Activated T-cell treated with anti-CD3 and anti-CD28 coated beads, Interleukin-2, amount 50 U/mL, for 72 hours (primary cell): ENCODE measurements at places on chromosomes 11 and 22.

- peak; percentile 48 for DNase-seq
Observed at GRCh38 chr11:134024420-134025081, 44.3 kb upstream of the JAM3 start.

DNA sequence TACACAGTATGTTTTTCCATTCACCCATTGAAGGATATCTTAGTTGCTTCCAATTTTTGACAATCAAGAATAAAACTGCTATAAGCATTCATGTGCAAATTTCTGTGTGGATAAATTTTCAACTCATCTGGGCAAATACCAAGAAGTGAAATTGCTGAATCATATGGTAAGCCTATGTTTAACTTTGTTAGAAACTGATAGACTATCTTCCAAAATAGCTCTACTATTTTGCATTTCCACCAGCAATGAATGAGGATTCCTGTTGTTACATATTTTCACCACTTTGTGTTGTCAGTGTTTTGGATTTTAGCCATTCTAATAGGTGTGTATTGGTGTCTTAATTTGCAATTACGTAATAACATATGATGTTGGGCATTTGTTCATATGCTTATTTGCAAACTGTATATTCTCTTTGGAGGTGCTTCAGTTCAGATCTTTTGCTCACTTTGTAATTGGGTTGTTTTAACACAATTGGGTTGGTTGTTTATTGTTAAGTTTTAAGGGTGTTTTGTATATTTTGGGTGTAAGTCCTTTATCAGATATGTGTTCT is 49.2 kb upstream of the FAM181B start:
- no peak for DNase-seq

- peak; percentile 73 for DNase-seq
Observed at GRCh38 chr11:72683782-72684200, 9.6 kb upstream of the PDE2A start.

DNA sequence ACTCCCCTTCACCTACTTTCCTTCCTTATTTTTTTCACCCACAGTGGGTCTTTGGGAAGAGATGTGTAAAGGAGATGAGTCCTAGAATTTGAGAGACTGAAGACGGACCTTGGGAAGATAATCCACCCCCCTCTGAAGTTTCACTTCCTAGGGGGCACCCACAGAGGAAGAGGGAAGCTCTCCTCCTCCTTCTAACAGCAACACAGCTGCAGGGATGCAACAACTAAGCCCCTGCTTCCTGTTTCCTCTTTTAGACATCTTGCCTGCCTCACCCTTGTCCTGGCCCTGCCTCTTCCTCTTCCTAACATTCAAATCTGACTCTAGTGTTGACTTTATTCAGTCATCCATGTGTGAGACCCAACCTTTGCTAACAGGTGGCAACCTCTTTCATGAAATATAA is 424.6 kb downstream of the BUD13 start:
- no peak for DNase-seq

DNA sequence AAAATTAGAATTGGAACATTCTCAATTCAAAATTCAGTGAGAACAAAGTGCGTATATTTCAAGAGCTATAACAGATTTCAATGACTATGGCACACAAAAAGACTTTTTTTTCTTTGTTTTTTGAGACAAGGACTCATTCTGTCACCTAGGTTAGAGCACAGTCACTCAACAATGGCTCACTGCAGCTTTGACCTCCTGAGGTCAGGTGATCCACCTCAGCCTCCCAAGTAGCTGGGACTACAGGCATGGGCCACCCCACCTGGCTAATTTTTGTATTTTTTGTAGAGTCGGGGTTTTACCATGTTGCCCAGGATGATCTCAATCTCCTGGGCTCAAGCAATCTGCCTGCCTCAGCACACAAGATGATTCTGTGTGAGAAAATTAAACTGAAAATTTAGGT is 51.5 kb downstream of the PIK3C2A start:
- no peak for DNase-seq

DNA sequence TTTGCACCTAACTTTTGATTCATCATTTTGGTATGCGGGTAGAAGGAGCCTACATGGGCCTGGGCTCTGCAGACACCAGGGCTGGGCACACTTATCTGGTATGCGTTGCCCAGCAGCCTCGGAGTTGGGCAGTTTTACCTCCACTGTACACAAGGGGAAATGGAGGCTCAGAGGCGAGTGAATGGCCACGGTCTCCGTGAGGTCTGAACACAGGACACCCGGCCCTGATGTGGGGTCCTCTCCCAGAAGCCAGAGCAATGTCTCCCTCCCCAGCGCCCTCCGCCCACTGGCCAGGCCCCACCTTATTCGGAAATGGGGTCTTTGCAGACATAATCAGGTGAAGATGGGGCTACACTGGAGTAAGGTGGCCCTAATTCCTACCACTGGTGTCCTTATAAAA is 43.7 kb downstream of the OSBPL5 start:
- no peak for DNase-seq

- DNase-seq: no peak
Observed at GRCh38 chr11:48900131-48900800, 83.4 kb downstream of the TRIM51G start.

DNA sequence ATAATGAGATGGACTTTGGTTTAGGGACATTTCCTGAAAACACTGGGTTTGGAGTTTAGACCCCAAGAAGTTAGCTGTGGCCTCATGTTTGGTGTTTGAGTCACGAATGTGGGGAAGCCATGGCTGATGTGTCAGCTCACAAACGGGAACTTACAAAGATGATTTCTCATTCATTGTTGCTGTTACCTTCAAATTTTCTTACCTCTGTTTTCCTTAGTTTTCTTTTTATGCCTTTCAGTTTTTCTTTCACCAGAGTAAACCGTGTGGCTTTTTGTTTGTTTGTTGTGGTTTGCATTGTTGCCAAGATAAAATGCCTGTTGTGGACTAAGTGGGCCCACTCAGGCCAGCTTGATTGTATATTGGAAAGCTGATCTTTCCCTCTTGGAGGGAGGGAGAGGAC is 89.1 kb downstream of the SWAP70 start:
- peak; percentile 46 for DNase-seq

- no peak for DNase-seq
Observed at GRCh38 chr11:82034527-82034926, 699.1 kb downstream of the FAM181B start.

DNA sequence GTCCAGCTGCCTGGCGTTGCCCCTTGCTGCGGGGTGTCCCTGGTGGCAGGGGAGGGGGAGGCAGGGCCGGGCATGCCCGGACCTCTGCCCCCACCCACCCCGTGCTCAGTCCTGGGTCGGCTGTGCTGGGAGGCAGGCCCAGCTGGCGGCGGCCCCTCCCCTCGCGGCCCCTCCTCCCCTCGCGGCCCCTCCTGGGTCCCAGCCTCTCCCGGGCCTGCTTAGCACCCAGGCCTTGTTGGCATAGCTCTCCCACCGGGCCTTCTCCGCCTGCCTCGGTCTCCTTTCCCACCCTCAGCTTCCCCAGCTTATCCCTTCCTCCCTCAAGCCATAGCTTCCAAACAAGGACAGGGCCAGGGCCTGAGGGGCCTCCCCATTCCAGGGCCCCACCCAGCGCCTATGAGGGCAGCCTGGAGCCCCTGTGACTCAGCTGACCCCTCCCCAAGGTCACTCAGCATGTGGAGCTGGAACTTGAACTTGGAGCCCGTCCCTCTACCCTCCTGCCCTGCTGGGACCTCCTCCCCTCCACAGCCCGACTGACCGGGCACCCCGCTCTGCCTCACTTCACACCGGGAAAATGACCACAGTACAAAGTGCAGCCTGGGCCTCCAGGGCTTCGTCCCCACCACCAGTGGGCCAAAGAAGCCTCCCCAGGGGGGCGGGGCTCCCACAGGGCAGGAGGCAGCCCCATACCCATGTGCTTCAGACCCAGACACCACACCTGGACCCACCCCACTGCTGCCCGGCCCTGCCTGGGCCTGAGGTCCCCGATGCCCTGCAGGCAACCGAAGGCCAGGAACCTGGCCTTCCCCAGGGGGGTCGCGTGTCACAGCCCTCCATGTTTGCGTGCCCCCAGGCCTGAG is 1.2 kb downstream of the EPS8L2 start:
- no peak for DNase-seq

- DNase-seq: no peak
Observed at GRCh38 chr11:3894128-3894731, 38.8 kb downstream of the STIM1 start.

DNA sequence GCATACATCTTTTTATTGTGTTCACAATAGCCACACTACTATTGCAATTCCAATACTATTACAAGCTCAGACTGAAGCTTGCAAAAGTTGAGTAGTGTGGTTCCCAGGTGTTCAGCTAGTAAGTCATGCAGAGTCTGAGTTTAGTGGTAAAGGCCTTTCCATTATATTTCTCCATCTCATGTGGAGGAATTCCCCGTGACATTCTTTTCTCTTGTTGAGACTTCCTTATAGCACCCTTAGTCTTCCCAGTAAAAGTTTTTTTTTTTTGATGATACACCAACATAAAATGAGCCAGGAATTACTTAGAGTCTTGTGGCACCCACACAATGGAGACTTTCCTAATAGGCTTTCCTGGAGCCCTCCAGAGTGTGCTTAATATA is 110.8 kb downstream of the UVRAG start:
- DNase-seq: no peak

DNA sequence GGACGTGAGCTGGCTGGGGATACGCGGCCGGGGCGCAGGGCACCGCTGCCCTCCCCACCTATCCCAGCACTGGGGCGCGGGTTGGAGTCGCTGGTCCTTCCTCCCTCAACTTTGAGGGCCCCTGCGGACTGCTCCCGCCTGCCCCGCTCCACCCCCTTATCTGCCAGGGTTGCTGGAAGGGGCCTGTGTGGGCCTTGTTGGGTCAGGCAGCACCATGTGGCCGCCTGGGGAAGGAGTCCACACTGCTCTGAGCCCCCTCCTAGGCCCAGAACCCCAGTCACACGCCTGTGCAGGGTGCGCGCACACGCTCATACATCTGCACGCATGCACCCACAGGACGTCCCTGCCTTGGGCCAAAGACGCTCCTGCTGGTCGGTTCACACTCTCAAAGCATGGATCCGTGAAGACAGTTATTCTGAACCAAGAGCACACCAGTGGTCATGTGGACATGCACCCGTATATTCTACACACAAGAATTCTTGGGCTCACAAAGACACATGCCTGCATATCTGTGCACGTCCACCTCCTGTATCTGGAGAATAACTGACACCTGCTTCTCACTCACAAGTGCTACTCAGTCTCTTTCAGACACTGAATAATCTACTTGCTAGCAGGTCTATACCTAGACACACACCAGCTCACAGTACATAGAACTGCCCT is 710 bp downstream of the TUB start:
- DNase-seq: no peak

DNA sequence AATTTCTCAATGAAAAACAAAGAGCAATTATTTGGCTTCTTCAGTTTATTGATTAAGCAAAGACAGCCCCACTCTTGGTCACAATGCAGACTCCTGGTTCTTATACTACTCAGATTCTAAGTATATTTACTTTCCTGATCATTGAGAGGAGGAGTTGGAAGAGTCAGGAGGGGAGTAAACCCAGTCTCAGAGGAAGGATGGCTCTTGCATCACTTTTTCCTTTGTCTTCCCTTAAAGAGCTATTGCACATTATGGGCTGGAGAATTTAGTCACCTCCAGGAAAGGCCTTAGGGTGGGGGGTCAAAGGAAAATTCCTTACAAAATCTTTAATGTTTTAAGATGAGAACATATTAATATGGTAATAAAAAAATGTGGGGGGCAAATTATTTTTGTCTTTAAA is 8.1 kb downstream of the SLC17A6 start:
- DNase-seq: no peak
